ENCODE measurements at places on chromosomes 13 and 19.

- no peak for DNase-seq
Measured at GRCh38 chr13:53612200-53612599, 583.6 kb downstream of the OLFM4 start.

DNA sequence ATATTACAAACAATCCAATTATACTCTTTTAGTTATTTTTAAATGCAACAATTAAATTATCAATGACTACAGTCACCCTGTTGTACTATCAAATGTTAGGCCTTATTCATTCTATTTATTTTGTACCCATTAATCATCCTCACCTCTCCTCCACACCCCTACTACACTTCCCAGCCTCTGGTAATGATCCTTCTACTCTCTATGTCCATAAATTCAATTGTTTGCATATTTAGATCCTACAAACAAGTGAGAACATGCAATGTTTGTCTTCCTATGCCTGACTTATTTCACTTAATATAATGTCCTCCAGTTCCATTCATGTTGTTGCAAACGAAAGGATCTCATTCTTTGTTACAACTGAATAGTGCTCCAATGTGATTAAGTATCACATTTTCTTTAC, 1414.6 kb downstream of the SLITRK1 start:
- DNase-seq, result no peak

DNA sequence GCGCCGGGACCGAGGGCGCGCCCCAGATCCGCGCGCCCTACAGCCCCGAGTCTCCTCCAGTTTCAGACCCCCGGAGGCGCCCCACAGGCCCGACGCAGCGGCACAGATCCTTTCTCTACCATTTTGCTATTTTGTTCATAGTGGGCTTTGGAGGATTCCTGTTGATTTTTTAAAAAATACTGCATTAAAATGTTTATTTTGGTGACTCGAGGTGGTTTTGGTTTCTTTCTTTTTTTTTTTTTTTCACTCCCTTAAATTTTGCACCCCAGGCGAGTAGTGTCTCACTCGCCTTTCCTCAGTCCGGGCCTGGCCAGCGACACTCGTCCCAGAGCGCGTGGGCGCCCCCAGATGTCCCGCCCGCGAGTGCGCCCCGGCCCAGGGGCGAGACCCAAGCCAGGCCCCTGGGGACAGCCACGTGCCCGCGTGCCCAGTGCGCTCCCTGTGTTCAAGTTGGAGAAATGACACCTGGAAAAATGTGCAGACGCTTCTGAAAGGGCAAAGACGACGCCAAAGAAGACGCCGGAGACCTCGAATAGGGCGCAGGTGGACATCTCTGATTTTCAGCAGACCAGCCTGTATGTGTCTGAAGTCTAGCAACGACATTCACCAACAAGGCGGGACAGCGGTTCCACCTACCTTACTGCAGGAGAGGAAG, 471 bp upstream of the INSR start:
- no peak for DNase-seq

GRCh38 chr19:29260477-29261317, 47.7 kb upstream of the UQCRFS1 start:
- no peak for DNase-seq

GRCh38 chr19:14772467-14772866, 5.9 kb downstream of the ADGRE2 start:
- DNase-seq, result no peak

- DNase-seq, result no peak
Measured at GRCh38 chr13:23509781-23510543, 60.2 kb upstream of the TNFRSF19 start.

- DNase-seq, result no peak
Measured at GRCh38 chr13:56752636-56753035, 388.1 kb upstream of the PRR20A start.

- no peak for DNase-seq
Measured at GRCh38 chr19:40740747-40741146, 9.5 kb downstream of the ACTMAP start.

All from stimulated activated CD4-positive, alpha-beta T cell treated with anti-CD3 and anti-CD28 coated beads, Interleukin-1b, Interleukin-23, amount 100 ng/mL, for 24 hours (primary cell).